ENCODE measurements at places on chromosomes 1 and 21.

- no peak for DNase-seq
These were observed at the start of gene LCE1E for GRCh38 chr1:152786077-152786476. LCE1E (plus strand) TSS chr1:152786257; CDS start chr1:152787300, 1,043 bp downstream.

DNA sequence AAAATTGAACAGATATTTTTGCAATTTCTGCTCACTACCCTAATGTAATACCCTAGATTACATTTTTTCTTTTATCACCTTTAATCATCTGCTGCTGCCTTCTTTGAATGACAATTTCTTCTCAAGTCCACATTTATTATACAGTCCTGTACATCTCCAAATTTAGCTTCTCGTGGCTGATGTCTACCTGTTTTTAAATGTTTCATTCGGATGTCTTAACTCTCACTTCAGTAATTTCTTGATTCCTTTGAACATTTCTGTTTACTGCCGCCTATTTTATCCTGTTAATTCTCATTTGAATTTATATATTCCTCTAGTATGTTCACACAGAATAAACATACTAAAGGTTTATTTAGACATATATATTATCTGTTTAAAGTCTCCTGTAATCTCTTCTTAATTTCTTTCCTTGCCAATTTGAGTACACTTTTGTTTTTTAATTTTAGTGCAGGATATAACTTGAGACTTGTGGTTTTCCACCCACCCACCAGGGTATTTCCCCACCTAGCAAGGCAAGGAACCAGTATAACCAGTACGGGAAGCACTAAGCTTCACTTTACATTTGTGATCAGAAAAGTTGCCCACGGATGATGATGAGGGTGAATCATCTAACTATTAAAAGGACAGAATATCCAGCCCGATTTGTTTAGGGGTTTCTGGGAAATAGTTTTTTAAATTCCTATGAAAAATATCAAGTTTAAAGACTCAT lies 12.7 kb downstream of the INSL5 start:
- no peak for DNase-seq

GRCh38 chr1:178684542-178685000 lies 40.5 kb upstream of the RALGPS2 start:
- DNase-seq = no peak

- no peak for DNase-seq
These were observed 1093.6 kb upstream of the B3GALT2 start for GRCh38 chr1:194279975-194280374.

GRCh38 chr1:236407059-236407458 lies 13.0 kb downstream of the EDARADD start:
- DNase-seq = no peak

- no peak for DNase-seq
These were observed 52.9 kb downstream of the LRRIQ3 start for GRCh38 chr1:74145086-74145485.

GRCh38 chr1:183932412-183932811 lies 105.1 kb downstream of the COLGALT2 start:
- no peak for DNase-seq

DNA sequence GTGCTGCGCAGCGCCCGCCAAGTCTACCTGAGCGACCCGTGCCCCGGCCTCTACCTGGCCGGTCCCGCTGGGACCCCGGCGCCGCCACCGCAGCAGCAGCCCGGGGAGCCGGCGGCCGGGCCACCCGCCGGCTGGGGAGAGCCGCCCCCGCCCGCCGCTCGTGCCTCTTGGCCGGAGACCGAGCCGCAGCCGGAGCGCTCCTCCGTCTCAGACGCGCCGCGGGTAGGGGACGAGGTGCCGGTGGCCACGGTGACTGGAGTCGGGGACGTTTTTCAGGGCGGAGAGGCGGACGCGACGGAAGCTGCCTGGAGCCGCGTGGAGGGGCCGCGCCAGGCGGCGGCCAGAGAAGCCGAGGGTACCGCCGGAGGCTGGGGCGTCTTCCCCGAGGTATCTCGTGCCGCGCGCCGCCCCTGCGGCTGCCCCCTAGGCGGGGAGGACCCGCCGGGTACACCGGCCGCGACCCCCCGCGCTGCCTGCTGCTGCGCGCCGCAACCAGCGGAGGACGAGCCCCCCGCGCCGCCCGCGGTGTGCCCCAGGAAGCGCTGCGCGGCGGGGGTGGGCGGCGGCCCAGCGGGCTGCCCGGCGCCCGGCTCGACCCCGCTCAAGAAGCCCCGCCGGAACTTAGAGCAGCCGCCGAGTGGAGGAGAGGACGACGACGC lies 646 bp downstream of the IER5 start:
- DNase-seq = no peak

- no peak for DNase-seq
These were observed 128.5 kb upstream of the KCNK1 start for GRCh38 chr1:233485385-233485784.

DNA sequence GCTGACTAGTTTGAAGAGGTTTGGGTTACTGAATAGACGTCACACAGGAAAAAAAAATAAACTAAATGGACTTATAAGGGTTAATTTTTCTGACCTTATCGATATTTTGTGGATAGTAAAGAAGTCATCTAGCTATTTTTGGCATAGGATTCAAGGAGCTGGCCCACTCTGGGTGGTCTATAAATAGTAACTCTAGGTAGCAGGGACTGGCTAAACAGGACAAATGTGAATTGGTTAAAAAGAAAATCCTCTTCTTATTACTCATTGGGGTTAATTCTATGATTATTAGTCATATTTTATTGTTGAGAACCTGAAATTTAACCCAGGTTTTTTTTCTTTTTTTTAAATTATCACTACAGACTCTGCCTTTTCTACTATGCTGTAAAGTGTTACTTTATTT lies 61.7 kb downstream of the ATF6 start:
- DNase-seq = no peak

DNA sequence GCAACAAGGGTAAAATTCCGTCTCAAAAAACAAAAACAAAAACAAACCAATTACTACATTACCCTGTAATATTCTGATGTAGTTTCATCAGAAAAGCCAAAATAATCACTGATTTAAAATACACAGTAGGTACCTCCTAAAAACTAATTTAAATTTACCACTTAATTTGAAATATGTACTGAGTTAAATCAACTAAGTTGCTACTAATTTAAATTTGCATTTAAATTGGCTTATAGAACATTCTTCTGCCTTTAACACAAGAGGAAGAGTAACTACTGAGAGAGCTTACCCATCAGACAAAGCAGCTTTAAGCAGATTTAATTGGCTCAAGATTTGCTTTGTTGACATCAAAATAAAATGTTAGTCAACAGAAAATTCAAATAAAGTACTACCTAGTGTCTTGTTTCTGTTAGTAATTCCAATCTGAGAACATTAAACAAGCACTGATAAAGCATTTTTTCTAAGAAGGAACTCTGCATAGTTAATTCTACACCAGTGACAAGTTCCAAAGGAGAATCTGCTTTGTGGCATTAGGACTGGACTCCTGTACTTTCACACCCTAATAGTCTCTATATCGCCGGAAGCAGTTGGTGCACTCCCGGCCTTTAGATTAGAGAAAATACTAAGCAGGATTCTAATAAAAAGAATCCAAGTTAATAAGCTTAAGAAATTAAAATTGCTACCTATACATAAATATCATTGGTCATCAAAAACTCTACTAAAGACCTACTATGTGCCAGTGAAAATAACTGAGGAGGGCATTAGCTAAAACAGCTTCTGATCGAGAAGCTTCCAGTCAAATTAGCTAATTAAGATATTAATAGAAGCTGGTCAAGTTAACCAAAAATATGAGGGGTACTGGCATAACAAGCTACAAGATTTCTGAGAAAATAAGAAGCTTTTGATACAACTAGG lies 8.4 kb downstream of the LUZP1 start:
- no peak for DNase-seq

DNA sequence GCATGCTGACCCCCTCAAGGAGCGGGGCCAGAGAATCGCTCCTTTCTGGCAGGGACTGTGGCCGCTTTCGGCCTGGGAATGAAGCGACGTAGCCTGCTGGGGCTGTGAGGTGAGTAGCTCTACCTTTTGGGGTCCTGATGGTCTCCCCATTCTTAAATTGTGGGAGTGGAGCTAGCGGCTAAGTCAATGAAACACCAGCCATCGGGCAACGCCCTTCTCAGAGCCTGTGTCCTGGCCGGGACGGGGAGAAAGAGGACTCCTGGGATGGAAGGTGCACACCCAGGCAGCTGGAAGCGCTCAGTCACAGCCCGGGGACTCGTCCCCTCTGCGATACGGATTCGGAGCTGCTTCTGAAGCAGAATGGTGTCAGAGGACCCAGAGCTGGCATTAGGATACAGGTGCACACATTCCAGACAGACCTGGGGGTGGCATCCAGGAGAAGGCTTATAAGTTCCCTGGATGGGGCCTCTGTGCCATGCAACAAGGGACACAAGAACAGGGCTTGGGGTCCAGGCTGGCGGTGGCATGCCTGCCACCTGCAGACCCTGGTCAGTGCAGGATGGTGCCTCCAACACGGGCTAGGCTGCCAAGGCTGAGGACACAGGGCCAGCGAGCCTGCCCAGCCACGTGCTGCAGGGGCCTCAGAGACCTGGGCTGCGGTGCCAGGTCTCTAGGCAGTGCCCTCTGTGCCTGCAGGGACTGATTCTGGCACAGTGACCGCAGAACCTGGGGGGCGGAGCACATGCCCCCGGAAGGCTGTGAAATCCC lies 945 bp upstream of the WNT9A start:
- peak; percentile 1 for DNase-seq

DNA sequence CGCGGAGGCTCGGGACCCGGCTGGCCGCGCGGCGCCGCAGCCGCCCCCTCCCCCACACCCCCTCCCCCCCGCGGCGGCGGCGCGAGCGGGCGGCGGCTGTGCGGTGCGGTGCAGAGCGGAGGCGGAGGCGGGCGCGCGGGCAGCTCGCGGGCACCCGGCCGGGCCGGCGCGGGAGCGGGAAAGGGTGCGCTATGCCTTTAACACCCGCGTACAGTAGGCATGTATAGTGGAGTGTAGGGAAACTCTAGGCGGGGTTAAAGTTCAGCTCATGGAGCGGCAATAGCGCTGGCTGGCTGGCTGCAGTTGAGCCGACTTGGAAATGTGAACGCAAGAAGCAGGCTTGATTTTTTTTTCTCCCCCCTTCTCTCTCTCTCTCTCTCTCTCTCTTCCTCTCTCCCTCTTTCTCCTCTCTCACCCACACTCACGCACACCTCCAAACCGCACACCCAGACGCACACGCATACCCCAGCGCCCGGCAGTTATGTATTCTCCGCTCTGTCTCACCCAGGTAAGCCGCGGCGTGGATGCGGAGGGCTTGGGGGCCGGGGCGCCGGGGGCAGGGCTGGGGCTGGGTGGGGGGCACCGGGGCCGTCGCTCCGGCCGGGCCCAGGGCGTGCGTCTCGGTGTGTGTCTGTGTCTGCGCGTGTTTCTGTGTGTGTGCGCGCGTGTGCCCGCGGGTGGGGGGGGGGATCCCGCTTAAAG lies at the start of gene NFIA:
TSS of gene NFIA (plus strand) at position 251 of the 702 bp plus-strand sequence.
- DNase-seq = peak; percentile 45

GRCh38 chr1:107247679-107248078 lies 106.8 kb downstream of the NTNG1 start:
- DNase-seq = no peak

- no peak for DNase-seq
These were observed 381.1 kb upstream of the KAZN start for GRCh38 chr1:14217384-14217783.

GRCh38 chr21:41612674-41613532 lies 104.9 kb upstream of the TMPRSS2 start:
- no peak for DNase-seq

DNA sequence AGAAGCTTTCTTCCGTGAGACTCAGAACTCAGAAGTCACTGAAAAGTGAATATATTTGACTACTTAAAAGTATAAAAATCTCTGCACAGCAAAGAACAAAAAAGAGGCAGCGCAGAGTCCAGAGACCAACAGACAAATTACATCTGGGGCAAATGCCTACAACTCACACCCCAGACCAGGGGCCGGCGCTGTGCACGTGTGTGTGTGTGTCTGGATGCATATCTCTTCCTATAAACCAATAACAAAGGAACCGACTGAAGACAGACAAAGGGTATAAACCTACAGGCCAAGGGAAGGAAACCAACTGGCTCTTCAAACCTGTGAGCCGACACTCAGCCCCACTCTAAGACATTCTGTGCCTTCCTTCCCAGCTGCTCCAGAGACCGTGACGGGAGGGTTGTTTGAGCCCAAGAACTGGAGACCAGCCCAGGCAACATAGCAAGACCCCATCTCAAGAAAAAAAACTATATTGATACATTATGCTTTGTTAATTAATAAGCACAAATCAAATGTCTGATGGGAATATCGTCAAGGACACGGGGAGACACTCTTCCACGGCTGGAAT lies 18.8 kb downstream of the WNT9A start:
- DNase-seq = no peak

GRCh38 chr1:12031039-12031980 lies 12.0 kb downstream of the MIIP start:
- DNase-seq = no peak

GRCh38 chr1:103171041-103171590 lies 62.8 kb upstream of the COL11A1 start:
- no peak for DNase-seq

- DNase-seq = no peak
These were observed 29.8 kb downstream of the MEGF6 start for GRCh38 chr1:3581296-3582036.

GRCh38 chr21:42622284-42622683 lies 31.1 kb upstream of the PDE9A start:
- no peak for DNase-seq

DNA sequence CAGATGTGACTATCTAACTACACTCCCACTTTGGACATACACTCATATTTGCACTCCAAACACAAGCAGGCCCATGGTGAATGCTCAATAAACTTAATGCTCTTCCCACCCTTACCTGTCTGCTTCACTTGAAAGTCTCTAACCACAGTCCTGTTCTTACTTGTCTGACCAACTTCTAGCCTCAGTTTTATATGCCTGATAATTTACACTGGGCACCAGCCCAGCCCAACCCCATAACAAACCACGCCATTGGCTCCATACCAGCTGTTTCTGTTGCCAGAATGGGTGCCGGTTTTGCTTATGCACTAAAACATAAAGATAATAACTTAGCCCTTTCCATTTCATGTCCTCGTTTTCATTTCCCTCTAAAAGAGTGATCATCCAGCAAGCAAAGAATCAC lies 395.4 kb downstream of the NTNG1 start:
- no peak for DNase-seq

GRCh38 chr1:89757532-89757931 lies 63.3 kb upstream of the LRRC8D start:
- DNase-seq = peak; percentile 32

GRCh38 chr1:79235301-79236002 lies 228.9 kb upstream of the ADGRL4 start:
- no peak for DNase-seq

- no peak for DNase-seq
These were observed 7.8 kb upstream of the MEF2D start for GRCh38 chr1:156508205-156508954.

Measured in SK-N-DZ (cell line).